ENCODE measurements at places on chromosomes 2 and 18.

DNA sequence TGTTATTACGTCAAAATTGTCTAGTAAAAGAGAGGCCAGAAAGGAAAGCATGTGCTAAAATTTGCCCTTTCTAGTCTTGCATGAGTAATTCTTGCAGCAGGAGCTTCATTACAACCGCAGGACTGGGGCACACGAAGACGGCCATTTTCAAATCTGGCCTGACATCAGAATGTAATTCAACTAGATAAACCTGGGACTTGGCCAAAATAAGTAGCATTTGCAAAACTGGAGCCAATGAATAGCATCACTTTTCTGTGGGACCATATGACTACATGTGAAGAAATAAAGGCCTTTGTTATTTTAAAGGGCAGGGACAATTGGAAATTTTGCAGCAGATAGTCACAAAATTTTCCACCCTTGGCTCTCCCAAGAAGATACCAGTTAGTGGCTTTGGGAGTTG lies 3.0 kb upstream of the FZD7 start:
- no peak for DNase-seq

- no peak for DNase-seq
Observed at GRCh38 chr18:45284174-45284573, 331.1 kb upstream of the SLC14A2 start.

DNA sequence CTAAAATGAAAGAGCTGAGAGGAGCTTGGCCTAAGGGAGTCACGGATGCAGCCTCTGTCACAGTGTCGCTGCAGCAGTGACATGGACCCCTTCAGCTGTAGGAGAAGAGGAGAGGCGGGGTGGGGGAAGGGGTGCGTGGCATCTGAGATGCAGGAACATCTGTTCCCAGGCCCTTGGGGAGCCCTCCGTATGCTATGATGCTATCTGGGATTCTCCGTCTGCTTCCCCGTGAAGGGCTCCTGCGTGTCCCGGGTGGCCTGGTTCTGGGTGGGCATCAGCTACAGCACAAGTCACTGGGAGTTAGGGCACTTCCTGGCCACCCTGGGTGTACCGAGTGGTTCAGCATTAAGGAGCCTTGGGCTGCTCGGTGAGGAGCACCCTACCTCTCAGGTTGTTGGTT lies 35.6 kb upstream of the B3GNT7 start:
- no peak for DNase-seq

DNA sequence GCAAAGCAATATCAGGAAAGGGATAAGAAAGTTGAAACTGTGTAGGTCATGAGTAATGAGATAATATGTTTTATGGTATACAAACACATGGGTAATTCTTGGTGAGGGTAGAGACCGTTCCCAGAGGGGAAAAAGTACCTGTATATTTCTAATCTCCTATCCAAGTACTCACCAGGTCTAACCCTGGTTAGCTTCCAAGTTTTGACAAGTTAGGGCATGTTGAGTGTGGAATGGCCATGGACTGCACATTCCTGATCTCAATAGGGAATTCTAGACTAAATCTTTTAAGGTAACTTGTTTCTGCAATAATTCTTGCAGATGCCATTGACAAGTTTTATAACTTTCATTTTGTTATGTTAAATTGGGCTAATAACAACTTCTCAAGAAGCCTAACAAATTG lies 216.6 kb downstream of the SPAG16 start:
- DNase-seq = no peak

DNA sequence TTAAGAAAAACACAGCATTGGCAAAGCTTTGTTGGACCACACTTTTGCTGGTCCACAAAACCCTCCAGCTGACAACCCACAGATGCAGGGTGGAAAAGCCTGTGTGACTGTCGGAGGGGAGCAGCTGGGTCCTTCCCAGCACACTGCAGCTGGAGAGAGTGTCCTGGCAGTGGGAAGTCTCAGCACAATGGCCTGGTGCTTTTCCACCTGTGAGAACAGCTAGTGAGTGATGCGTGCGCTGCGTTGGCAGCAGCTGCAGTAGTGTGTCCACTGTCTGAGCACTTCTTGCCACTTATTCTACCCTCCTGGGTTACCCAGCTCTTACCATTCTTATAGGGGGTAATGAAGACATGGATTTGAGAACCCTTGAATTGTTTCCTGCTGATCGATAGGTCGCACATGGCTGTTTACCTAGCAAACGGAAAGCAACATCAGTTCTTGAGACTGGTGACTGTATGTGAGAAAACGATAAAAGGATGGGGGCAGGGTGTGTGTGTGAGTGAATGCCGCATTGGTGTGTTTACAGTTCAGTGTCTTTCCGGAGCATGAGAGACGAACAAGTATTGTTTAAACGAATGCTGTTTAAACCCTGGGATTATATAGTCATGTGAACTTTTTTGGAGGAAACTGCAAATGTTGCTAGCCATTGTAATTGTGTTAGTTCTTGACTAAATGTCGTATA lies 69.7 kb downstream of the LYPD6 start:
- no peak for DNase-seq

Data from activated T-helper 1 cell treated with Interleukin-2 at 50 U/mL for 16 hours (primary cell).